ENCODE measurements at places on chromosomes 4 and X. TPM values are rescaled to one million over a fixed set of nuclear protein-coding genes. Genes with fewer than 3 reads are reported as not detected.
A peak's percentile ranks its signal among the peaks of the same experiment; 100 is the strongest.

DNA sequence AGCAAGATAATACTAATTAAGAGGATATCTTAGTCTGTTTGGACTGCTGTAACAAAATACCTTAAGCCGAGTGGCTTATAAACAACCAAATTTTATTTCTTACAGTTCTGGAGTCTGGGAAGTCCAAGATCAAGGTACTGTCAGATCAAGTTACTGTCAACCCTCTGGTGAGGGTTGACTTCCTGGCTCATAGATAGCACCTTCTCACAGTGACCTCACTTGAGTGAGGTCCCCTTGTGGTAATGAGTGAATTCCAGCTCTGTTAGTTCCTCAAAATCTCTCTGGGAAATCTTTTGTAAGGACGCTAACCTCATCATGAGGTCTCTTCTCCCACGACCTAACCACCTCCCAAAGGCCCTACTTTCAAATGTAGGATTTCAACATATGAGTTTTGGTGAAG, 36.9 kb upstream of the ADGRA3 start:
- DNase-seq, result peak; percentile 2

DNA sequence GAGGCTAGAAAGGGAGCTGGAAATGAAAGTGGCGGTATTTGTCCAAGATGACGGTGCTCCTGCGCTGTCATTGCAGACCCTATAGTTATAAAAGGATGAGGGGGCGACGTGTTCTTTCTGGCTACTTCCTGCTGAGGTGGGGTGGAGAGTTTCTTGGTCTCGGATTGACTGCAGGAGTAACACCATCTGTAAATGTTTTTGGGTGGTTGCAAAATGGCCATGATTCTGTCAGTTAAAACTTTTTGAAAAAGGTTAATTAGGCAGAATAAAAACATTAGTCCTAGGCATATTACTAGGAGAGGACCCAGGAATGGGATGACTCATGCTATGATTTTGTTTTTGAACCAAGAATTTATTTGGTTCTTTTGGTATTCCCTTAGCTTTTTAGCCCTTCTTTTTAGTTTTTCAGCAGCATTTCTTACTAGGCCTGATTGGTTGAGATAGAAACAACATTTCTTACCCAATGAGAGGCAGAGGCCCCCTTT, 53.1 kb downstream of the USP11 start:
- DNase-seq, result peak; percentile 18

DNA sequence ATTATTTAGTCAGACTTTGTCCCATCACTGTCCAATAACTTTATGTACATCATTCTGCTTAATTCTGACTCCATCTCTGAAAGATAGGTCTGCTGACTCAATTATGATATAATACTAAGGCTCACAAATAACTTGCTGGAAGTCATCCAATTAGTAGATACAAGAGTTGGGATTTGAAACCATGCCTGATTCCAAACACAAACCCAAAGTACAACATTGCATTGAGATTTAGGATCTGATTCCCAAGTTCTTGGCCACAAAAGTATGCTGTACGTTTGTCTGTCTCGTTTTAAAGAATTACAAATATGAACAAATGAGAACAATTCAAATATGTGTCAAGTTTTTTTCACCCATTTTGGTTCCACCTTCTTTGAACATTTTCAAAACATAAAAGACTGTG, 108.8 kb downstream of the AMELX start:
- DNase-seq, result no peak

DNA sequence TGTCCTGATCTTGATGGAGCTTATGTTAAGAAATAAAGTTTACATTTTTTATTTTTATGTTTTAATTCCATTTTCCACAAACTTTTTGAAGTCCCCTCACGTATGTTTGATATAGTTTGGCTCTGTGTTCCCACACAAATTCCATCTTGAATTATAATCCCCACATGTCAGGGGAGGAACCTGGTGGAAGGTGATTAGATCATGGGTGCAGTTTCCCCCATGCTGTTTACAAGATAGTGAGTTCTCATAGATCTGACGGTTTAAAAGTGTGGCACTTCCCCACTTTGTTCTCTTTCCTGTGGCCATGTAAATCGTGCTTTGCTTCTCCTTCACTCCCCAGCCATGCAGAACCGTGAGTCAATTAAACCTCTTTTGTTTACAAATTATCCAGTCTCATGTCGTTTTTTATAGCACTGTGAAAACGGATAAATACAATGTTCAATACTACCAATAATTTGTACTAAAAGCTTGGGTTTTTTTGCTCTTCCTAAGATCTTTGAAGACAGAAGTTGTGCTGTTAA, 89.8 kb downstream of the PAPSS1 start:
- DNase-seq, result no peak

The SPRY1 gene
- 44.5 TPM for total RNA-seq

The PDCL2 gene
- not detected for total RNA-seq

The NEXMIF gene
- total RNA-seq, result 0.48 TPM

The MAGEA1 gene
- not detected for total RNA-seq

Measured in astrocyte (in vitro differentiated cells and primary cell).